Right forelimb (tissue), 1 donor: ENCODE measurements at places on chromosomes 3 and 15.

DNA sequence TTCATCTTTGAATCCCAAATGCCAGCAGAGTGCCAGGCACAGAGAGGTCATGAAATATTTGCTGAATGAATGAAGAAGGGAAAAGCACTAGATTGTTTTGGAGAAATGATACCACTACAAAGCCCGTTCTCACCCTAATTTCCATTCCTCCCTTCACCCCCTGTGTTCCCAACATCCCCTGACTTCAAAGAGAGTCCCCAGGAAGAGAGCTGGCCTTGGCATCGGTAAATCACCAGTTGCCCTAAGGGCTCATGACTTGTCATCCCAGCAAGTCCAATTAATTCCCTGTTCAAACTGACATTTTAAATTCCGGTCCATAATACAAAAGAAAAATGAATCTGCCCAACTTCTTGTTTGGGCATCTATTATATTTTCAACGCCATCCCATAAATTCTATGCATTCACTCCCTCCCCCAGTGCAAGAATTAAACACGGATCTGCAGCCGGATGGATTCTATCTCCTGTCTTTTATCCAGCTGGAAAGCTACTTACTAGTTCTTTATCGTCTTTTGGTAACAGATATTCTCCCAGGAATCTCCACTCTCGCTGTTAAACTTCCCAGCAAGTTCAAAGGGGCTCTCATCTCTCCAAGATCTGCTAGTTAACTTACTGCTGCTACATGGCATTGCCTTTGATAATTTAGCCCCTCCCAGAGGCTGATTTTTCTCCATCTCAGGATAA is 63.9 kb upstream of the TSC22D2 start:
- DNase-seq, result no peak

GRCh38 chr15:68420186-68420684 is 11.7 kb downstream of the ITGA11 start:
- DNase-seq, result peak; percentile 15

- DNase-seq, result no peak
Measured at GRCh38 chr15:37709669-37710068, 224.8 kb upstream of the TMCO5A start.

DNA sequence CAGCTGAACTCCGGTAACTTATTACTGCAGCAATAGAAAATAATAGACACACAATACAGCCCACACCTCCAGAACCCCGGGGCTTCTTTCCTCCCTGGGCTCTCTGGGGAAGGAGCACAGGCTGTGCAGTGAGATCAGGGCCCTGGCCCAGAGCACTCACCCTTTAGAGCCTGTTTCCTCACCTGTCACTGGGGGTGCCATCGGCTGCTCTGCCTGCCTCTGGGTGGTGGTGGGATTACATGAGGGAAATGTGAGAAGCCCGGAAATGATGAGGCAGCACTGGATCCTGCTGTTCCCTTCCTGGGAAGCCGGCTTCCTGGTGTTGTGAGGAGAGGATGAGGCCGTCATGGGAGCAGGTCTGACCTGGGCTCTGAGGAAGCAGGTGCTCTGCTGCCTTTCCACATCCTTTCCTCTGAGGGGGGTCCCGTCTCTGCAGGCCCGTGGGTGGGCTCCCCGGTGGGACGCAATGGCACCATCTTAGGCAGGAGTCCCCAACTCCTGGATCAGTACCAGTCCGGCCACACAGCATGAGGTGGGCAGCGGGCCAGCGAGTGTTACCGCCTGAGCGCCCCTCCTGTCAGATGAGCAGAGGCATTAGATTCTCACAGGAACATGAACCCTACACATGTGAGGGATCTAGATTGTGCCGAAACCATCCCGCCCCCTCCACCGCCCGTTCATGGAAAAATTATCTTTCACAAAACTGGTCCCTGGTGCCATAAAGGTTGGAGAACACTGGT is 220.9 kb upstream of the CTDSPL start:
- DNase-seq, result no peak

DNA sequence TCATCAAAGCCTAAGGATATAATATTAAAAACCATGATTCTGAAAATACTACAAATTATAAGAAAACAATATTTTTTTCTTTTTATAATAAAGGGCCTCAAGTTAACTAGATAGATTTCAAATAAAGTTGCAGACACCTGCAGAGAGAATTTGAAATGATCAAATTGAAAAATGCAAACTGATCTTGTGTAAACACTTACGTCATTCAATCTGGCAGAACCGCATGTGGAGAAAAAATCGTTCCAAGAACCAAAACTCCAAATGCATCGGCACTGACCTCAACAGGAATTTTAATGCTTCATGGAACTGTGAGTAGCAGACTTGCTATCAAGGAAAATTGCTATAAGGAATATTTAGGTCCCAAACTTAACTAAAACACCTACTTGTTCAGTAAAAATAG is 17.2 kb downstream of the CPA3 start:
- DNase-seq, result no peak

DNA sequence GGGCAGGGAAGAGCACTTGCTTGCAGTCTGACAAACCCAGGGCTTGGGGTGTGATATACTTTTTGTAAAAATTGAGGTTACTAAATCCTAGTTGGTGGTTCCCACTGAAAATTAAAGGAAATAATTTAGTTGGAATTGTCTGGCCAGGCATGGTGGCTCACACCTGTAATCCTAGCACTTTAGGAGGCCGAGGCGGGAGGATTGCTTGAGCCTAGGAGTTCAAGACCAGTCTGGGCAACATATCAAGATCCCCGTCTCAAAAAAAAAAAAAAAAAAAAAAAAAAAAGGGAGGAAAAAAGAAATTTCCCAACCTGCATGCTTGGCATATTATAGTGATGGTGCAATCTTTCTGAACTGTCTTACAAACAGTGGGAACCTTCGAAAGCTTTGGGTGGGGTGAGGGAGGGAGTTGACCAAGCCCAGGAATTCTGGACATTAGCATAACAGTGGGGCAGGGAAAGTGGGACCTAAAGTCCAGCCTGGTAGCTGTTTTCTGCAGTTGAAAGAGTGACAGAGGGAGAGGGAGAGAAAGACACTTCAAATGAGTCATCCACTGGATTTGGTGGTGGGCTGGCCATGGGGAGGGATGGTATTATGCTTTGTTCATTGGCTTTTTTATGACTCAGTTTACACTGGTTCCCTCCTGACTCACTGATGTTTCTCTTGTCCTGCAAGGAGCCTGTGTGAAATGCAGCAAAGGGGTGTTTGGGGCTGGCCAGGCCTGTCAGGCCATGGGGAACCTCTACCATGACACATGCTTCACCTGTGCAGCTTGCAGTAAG is 41.1 kb downstream of the LIMD1 start:
- DNase-seq, result no peak

GRCh38 chr3:158120330-158120729 is 10.4 kb downstream of the RSRC1 start:
- DNase-seq, result no peak

DNA sequence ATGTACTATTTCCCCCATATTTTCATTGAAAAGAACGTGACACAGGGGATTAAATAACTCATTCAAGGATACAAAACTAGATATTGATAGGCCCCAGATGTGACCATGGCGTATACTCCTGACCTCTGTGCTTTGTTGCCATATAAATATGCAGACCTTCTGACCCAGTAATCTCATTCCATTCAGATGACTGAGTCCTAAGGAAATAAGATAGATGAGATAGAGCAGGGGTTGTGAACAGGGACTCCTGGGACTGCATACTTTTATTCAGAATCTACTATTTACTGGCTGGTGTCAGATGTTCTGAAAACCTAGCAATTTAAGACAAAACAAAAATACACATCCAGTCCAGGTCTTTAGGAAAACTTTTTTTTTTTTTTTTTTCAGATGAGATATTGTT is 139.2 kb upstream of the MANF start:
- no peak for DNase-seq

GRCh38 chr3:143551761-143552160 is 296.5 kb downstream of the SLC9A9 start:
- DNase-seq, result no peak

DNA sequence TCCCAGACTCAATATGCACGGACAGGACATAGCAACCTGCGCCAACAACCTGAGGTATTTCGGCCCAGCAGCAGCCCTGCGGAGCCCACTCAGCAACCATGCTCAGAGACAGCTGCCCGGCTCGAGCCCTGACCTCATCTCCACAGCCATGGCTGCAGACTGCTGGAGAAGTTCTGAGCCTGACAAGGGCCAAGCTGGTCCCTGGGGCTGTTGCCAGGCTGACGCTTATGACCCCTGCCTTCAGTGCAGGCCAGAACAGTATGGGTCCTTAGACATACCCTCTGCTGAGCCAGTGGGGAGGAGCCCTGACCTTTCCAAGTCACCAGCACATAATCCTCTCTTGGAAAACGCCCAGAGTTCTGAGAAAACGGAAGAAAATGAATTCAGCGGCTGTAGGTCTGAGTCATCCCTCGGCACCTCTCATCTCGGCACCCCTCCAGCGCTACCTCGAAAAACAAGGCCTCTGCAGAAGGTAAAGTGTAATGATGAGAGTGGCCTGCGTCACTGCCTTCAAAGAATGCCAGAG is 25.5 kb downstream of the TMEM41A start:
- DNase-seq, result no peak

DNA sequence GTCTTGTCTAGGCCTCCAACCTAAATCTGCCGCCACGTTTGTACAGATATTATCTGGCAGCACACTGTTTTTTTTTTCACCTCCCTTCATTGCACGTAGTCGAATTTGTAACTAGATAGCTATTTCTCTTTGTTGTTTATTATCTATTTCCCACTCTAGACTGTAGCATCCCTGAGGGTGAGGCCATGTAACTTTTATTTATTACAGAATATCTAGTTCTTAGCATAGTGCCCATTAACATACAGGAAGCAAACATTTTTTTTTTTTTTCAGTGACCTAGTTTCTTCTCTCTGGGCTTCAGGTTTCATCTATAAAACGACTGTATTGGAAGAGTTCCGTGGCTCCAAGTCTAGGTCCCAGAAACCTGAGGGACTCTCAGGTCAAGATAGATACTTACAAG is 354.3 kb downstream of the FGF12 start:
- DNase-seq, result no peak

DNA sequence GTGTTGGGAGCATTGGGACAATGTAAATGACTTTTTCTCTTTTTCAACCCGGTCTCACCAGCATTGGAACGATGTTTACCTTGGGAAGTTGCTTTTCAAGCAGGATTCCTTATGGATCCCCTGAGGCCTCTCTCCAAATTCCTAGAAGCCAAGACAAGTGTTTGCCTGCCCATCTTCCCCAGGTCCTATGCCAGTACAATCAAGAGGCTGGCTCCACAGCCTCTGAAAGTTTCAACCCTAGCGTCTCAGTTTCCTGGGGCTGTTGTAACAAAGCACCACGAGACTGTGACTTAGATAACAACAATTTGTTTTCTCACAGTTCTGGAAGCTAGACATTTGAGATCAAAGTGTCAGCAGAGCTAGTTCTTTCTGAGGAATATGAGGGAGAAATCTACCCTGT is 347.2 kb upstream of the UMPS start:
- DNase-seq, result no peak

DNA sequence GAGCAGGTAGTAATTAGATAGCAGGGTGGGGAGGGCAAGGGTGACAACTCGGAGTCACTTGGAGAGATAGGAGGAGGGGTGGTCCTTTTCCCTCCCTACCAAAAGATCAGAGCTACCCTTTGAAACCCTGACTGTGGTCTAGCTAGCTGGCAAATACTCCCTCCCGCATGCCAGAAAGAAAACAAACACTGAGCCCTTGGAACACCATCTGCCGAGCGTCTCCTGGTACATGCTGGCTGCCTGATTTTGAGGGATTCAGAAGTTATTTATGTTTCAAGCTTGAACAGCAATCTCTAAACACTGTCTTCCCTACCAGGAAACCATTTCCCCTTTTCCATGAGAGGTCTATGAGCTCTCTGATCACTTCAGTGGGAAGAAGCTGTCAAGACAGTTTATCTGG is 291.6 kb upstream of the CFAP20DC start:
- DNase-seq, result no peak

- no peak for DNase-seq
Measured at GRCh38 chr3:141112686-141113297, 61.6 kb downstream of the SPSB4 start.

DNA sequence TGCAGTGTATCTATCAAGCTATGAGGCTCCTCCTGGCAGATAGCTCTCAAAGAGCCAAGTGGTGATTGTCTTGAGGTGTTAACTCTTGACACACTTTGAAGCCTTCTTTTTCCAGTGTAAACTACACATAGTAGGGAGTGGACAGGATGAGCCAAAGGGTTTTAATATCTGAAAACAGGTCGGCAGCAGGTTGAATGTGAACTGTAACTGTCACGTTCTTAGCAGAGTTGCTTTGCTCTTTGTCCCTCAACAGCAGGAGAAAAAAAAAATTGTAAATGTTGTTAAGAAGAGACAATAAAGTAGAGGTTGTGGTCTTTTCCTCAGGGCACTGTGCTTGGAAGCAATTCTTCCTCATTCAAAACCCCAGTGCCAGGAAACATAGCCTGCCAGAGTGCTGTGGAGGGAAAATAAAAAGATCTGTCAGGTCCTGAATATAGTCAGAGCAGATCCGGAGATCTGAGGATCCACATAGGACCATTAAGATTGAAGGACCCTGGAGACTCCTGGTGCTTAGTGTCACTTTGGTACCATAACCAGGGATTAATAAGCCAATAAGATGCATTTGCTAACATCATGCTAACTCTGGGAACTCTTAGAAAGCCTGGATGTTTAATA is 229.7 kb downstream of the NAALADL2 start:
- no peak for DNase-seq

DNA sequence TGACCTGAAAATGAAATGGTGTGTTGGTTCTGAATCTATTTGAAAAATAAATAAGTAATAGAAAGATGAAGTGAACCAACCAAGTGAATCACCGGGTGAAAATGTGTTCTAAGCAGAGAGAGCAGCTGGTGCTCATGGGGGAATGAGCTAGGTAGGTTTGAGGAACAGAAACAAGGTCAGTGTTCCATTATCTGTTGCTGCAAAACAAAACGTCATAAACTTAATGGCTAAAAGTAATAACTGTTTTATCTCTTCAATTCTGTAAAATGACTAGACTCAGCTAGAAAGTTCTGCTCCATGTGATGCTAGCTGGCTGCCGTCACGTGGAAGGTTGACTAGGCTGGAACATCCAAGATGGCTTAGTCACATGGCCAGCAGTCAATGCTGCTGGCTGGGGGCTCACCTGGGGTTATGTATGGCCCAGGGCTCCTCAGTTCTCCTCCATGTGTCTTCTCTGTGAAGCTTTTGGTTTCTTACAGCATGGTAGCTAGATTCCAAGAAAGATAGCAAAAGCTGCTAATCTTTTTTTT is 13.3 kb upstream of the SH3BP5 start:
- no peak for DNase-seq

- DNase-seq, result no peak
Measured at GRCh38 chr15:77476995-77477394, 56.3 kb downstream of the HMG20A start.

DNA sequence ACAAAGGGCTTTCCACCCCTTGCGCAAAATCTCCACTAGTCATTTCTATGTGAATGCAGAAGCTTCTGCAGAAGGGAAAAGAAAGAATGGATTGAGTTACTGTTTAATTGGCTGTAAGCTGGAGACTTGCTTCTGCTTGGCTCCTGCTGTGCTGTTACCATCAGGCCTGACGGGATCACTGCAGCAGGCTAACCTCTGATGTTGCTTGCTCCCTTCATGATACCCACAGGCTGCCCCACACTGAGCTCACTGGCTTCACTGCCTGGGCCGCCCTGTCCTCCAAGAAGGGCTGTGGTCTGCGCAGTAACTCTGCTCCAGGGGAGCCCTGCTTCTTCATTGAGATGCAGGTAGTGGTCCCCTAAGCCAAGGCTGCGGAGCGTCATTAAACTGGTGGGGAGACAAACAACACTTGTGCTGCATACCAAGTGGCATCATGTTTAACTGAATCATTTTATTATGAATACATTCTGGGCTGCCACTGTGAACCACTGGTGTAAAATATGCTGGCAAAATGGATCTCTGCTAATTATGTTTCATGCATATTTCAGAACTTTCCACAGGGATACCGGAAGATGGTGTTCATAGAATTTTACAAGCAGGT is 78.6 kb downstream of the WDR49 start:
- no peak for DNase-seq
